ENCODE measurements at places on chromosomes 12 and 14.

DNA sequence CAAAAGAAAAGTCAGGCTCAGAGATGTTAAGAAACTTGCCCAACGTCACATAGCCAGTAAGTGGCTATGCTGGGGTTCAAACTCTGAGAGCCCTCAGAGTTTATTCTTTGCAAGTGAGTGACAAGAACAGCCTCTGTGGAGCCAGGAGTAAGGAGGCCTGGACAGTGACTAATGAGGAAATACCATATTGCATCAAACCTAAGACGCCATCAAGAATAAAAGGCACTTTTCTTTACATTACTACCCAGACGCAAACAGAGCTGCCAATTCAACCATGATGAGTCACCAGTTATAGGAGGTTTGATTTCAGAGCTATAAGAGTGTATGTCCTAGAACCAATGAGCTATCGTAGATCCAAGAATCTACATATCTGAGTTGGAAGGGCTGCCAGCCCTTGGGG lies 9.4 kb downstream of the TNFRSF1A start:
- no peak for DNase-seq

DNA sequence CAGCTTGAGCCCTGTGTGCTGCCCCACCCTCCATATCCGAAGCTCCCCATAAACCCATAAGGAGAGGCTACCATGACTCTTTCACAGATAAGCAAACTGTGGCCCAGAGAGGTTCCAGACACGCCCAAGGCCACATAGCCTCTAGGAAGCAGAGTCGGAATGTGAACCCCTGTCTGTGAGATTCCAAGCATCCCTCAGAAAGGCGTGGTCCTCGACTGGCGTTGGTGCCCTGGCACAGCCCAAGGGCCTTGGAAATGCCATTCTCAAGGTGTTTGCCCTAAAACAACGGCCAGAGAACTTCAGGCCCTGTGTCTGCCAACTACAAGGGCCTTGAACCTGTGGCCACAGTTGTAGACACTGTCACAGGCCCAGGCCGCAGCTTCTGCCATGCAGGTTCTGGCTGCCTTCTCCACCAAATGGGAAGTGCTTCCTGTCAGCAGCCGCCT lies 8.5 kb upstream of the DIO3 start:
- no peak for DNase-seq

GRCh38 chr12:76399040-76399439 lies 50.8 kb upstream of the BBS10 start:
- no peak for DNase-seq

- no peak for DNase-seq
These were observed 83.0 kb downstream of the FAR2 start for GRCh38 chr12:29232086-29232485.

DNA sequence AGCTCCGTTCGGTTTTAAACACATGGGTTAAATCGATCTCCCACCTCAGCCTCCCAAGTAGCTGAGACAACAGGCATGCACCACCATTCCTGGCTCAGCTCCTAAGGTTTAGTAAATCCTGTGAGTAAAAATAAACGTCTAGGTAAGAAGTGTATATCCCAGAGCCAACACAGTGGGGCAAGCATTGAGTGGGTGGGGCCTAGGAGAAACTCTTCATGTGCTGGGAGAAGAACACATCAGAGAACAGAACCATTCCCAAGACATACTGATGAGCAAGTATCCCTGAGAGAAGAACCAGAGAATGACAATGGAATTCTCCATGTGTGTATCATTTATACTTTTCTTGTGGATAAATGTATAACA lies 86.3 kb downstream of the SEC23A start:
- DNase-seq, result no peak

DNA sequence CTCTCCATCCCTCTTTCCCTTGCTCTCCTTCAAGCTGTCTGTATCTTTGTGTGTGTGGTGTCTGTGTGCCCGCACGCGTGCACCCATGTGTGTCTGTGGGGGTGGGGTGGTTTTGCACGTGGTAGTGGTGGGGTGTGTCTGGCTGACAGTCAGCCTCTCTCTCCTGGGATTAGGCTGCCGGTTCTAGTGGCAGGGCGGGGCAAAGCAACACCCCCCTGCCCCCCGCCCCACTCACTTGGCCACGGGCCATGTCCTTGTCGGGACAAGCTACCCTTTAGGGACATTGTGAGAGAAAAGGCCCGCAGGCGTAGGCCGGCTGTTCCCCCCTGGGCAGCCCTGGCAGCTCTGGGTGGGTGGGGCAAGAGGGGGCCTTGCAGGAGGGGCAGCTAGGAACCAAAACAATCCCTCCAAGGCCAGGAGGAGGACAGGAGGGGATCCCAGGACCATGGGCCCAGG lies 182.6 kb downstream of the ALG10 start:
- no peak for DNase-seq

DNA sequence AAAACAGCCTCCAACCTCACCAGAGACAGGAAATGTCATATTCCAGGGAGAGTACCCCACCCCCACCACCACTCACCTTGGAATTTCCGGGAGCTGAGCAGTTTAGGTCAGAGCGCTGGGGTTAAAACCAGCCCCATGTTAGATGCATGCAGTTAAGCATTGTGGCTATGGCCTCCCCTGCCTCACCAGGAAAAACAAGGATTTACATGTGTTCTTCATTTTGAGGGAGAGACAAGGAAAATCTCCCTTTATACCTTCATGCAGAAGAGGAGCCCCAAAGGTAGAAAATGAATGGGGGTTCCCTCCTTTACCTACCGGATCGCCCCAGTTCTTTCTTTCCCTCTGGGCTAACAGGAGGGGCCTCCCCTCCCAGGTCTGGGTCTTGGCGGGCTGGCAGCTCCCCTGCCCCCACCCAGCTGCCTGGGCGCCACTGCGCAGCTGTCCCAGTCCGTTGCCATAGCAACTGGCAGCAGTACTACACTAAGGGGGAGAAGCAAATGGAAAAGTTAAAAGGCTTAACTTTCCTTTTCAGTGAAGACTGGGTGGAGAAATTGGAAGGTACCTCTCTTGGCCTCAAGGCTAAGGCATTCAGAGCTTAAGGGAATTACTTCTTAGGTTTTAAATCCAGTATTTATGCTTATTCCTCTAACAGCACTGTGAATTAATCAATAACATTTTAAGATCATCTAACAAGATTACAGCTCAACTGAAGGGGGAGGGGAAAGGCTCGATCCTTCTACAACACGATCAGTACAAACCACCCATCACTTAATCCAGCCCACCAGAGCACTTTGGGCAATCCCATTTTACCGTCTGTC lies 20.5 kb downstream of the CBX5 start:
- no peak for DNase-seq

All from stimulated activated CD4-positive, alpha-beta T cell treated with anti-CD3 and anti-CD28 coated beads, TNF-alpha, amount 100 ng/mL, for 1 hour (primary cell).